ENCODE measurements at places on chromosomes 5 and 9.

DNA sequence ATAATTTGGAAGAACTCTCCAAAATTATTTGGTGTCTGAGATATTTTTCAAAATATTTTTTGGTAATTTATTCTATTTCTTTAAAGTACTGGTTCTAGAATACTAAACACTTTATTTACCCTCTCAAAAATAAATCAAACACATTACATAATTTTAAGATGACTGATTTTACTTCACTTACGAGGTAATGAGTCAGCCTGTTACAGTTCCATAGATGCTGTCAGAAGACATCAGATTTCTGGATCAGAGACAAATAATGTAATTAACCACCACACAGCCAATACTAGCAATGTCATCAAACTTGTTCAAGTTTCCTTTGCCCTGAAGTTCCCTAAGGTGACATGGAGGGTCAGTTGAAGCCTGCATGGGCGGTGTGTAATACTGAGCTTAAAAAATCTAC is 106.1 kb upstream of the CDH9 start:
- DNase-seq = no peak

- DNase-seq = no peak
Measured at GRCh38 chr9:19379697-19380046, 364 bp downstream of the RPS6 start.

GRCh38 chr5:176540476-176540899 is 3.3 kb upstream of the RNF44 start:
- no peak for DNase-seq

DNA sequence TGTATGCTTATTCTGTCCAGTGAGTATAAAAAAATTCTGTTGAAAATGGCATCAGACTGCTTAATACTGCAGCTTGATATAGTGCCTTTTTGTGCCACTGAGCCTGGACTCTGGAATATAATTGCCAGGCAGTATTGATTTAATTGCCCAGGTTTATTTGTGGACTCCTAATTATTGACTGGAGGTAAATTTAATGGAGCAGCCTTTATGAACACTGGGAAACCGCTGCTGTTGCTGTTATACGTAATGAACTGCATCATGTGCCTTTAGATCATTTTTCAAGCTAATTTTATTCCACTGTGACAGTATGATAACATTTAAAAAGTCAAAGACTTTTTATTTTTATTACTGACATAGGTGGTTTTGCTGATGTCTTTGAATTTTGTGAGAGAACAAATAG is 90.2 kb upstream of the SH3GL2 start:
- DNase-seq = no peak

- DNase-seq = no peak
Measured at GRCh38 chr9:27421577-27421976, 102.5 kb upstream of the IFNK start.

- no peak for DNase-seq
Measured at GRCh38 chr9:73133022-73133651, 18.5 kb upstream of the ANXA1 start.

GRCh38 chr5:119329666-119330065 is 26.2 kb upstream of the TNFAIP8 start:
- DNase-seq = no peak

DNA sequence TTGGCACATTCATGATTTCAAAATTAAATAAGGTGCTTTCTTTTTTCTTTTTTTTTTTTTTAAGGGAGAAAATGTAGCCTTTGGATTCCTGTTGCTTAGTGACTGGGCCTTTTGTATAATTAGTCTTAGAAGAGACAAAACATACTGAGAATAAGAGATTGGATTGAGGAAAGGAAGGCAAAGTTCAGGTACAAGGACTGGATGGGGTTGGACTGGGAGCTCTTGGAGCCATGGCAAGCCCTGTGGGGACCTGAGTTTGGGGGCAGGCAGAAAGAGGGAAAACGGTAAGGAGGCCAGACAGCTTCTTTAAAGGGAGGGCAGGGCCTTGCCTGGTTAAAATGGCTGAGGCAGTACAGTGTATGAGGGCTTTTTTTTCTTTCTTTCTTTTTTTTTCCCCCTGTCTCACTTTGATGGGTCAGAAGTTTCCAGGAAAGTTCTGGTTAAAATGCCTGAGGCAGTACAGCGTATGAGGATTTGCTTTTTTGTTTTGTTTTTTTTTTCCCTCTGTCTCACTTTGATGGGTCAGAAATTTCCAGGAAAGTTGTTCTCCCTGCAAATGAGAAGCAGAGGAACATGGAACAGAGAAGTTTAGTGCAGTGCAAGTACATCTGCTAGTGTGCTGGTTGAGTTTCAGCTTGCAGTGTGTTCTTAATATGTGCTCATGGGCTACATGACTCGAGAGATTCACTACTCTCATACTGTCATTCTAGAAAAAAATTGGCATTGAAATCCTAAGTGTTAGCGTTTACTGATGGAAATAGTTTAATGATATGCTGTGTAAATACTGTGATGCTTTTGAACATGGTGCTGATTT is 16.8 kb downstream of the SNX18 start:
- DNase-seq = no peak

- DNase-seq = no peak
Measured at GRCh38 chr9:126327006-126327713, 531 bp downstream of the MVB12B start.

DNA sequence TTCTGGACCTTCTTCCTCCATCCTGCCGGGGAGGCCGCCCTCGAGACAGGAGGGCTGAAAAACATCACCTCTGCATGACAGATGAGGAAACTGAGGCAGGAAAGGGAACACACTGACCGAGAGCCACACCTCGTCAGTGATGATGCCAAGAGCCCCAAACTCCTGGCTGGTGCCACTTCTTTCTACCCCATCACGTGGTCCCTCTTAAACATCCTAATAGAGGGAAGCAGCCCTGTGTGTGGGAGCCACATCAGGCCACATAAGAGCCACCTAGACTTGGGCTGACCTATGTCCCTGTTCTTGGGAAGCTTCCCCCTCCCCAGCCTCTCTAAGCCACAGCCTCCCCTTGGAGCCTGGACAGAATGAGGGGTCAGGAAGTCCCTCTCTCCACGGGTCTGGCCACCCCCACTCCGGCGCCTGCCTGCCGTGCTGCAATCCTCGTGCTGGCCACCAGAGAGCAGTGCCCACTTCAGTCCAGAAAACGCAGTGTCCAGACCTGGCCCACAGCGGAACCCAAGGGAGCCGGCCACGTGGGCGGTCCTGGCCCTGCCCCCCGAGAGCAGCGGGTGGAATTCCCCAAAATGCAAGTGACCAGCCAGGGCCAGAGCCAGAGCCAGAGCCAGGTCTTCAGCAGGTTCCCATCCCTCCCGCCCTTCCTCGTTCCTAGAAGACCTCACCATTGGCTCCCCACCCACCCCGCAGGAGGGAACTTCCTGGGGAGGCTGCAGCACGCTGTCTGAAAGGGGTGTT is 54.7 kb upstream of the SARDH start:
- DNase-seq = no peak

DNA sequence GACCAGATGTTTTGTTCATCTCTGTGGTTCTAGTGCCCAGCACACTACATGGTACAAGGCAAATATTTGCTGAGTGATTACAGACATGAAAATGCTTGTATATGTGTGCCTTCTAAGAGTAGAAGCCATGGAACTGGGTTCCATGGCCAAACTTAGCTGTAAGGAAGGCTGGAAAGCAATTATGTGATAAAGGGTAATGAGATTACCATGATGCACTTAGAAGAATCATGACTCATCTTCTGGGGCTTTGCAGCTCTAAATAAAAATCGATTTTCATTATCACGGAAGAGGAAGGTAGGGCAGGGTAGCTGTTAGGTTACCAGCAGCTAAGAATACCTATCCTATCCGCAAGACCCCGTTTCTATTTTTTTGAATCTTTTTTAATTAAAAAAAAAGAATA is 28.0 kb downstream of the RFK start:
- no peak for DNase-seq

GRCh38 chr9:73135394-73135793 is 16.3 kb upstream of the ANXA1 start:
- no peak for DNase-seq

DNA sequence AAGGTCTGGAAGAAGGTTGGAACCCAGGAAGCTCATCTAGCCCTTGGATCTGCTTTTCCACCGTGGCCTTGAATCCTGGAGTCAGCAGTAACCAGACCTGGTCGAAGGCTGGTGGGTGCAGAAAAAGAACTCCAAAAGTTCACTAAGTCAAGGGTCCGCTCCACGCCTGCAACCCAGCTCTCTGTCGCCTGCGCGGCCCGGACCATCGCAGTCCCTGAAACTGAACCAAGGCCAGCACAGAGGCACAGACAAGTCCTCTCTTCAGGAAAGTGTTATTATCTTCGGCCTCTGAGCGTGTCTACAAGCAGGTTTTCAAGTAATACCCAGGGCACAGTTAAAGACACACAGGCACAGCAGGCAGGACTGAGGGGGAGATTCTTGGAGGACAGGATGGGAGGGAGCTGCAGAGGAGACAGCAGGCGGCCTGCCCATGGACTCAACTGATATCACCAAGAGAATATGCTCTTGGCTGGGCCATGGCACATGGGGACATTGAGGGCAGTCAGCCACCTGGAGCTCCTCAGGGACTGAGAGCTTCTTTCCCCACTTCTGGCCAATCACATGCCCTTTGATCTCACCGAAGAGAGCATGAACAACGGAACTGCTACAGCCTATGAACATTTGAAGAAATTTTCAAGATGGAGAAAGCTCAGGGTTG is 45.8 kb upstream of the SEMA4D start:
- no peak for DNase-seq

DNA sequence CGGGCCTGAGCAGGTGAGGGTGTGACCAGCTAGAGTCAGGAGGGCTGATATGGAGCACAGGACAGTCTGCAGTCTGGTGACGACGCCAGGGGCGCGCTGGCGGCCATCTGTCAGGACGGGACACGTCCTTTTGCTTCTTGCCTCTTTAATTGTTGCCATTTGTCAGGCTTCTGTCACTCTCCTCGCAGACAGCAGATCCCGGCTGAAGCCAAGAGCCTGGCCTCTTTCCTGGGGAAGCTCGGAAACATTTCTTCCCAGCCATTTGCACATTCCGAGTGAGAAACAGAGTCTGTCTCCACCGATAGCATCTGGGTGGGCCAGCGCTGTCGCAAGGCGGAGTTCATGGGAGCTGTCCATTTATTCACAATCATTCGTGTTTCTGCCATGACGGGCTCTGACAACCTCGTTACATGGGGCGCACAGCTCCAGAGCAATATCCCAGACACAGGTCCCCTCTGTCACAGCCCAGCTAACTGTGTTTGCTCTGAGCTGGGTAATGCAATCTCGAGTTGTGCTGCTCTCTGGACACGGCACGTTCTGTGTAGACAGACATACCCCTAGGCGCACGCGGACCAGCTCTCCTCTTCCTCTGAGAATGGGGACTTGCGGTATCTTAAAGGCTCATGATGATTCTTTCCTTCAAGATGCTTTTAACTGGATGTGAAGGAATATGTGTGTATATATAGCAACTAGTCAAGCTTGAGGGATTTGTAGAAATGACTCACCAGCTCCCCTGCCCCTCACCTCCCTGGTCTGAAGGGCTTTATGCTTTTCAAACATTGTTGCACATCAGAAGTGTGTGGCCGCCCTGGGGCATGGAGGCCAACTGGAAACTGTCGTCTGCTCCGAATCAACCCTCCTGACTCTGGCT is 105.3 kb upstream of the FCN2 start:
- no peak for DNase-seq

- DNase-seq = no peak
Measured at GRCh38 chr9:13597004-13597403, 317.5 kb upstream of the MPDZ start.

DNA sequence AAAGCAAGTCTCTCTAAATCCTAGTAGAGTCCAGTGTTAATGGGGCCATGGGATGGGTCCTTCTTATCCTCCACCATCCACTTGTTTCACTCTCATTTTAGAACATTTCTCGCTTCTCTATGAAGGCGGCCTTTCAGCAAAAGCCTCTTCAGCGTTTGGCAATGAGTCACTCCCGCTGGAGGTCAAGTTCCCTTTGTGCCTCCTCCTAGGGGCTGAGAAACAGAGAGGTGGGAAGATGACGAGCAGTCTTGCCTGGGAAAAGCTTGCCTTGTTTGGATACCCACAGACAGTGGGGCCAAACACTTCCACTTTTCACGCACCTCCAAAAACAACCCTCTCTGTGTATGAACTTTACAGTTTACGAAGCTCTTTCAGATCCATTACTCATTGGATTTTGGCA is 168.8 kb downstream of the GABBR2 start:
- no peak for DNase-seq

DNA sequence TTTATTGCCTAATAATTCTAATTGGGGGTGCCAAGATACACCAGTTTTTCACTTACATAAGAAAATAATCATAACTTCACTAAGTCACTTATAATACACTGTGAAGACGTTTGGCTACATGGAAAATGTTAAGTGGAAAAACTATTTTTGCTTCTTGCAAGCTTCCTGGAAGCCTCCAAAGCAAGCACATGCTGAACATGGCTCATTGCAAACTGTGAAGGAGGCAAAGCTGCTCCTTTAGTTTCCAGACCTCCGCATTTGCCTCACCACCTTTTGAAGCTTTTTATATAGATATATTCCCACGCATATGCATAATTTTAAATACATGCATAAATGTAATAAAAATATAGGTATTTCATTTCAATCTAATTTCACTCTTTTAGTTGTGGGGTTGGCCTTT is 285.6 kb upstream of the PRDM9 start:
- DNase-seq = no peak

GRCh38 chr9:24413651-24414050 is 132.0 kb downstream of the IZUMO3 start:
- no peak for DNase-seq

- no peak for DNase-seq
Measured at GRCh38 chr5:158496624-158497023, 603.1 kb downstream of the EBF1 start.

GRCh38 chr5:115549154-115549553 is 4.6 kb upstream of the FEM1C start:
- DNase-seq = no peak

DNA sequence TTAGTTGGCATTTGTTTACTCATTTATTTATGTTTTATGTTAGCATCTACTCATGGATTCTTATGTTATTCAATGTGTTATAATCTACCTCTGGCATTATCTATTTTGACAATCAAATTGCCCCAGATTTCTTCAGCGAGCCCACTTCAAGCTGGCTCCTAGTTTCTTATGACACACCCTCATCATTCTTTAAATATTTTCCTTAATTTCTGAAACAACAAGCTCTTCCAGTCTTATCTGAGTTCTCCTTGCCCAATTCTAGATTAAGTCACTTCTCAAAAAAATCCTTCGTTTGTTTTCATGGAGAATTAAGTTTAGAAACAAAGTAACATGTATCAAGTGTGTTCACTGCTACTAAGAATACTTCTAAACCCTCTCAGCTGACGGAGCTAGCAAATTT is 229.8 kb downstream of the SEMA5A start:
- no peak for DNase-seq

- DNase-seq = no peak
Measured at GRCh38 chr5:95069021-95069420, 215.9 kb downstream of the MCTP1 start.

DNA sequence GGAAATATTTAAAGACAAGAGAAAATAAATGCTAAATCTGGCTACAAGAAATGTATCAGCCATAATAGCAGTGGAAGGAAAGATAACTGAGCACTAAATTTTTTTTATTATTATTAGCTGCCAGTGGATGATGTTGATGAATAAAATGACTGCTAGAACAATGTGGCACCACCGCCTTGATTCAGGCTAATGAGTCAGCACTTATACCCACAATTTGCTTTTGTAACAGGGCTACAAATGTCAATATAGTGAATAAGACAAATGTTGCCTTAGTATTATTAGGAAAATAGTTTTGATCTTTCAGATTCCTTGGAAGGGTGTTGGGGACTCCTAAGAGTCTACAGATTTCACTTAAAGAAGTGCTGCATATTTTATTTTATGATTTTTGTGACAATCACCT is 555.2 kb upstream of the GRAMD2B start:
- no peak for DNase-seq

- DNase-seq = no peak
Measured at GRCh38 chr9:136937186-136938001, 7.1 kb downstream of the FBXW5 start.

All from NCI-H1048 (cell line).